ENCODE measurements at places on chromosomes 12 and 14.

DNA sequence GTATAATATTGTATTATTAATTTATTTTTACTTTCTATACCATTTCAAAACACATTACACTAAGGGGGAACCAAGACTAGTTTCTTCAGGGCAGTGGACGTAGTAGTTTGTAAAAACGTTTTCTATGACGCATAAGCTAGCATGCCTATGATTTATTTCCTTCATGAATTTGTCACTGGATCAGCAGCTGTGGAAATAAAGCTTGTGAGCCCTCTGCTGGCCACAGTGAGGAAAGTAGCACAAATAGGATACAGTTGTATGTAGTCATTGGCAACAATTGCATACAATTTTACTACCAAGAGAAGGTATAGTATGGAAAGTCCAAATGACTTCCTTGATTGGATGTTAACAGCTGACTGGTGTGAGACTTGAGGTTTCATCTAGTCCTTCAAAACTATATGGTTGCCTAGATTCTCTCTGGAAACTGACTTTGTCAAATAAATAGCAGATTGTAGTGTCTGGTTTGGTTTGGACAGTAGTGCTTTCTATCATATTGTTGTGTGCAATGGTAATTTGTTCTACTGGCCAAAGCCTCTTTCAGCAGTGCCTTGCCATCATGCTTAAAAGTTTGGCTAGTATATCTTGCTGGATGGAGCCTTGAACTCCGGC lies 24.3 kb upstream of the PLEKHD1 start:
- DNase-seq: peak; percentile 60

DNA sequence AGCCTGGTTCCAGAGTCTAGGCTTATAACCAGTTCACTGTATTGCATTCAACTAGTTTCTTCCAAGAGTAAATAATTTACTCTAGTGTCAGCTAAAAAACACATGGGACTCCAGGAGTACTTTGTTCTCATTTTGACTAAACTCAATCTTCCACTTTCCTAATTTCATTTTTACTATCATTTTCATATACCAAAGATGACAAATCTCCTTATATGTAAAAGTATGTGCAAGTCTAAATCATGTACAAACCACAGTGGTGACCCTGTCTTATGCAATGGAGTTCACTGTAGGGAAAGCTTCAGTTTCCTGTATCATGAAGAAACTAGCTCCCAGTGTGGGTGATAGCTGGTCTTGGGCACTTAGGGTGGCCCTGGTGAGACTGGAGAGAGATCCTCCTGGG lies 151.6 kb downstream of the HELB start:
- DNase-seq: no peak

GRCh38 chr14:51661504-51661903 lies 9.8 kb downstream of the FRMD6 start:
- DNase-seq: no peak

GRCh38 chr12:129379076-129379804 lies 524.6 kb downstream of the TMEM132D start:
- no peak for DNase-seq

DNA sequence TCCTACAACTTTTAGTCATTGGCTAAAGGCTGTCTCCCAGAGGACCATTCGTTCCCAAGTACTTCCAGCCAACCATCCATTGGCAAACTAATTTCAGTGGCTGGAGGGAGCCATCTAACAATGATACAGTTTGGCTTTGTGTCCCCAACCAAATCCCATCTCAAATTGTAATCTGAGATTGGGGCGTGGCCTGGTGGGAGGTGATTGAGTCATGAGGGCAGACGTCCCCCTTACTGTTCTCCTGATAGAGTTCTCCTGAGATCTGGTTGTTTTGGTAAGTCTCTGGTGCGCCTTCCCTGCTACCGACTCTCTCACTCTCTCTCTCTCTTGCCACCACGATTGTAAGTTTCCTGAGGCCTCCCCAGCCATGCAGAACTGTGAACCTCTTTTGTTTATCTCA lies 99.7 kb upstream of the FUT8 start:
- DNase-seq: no peak

DNA sequence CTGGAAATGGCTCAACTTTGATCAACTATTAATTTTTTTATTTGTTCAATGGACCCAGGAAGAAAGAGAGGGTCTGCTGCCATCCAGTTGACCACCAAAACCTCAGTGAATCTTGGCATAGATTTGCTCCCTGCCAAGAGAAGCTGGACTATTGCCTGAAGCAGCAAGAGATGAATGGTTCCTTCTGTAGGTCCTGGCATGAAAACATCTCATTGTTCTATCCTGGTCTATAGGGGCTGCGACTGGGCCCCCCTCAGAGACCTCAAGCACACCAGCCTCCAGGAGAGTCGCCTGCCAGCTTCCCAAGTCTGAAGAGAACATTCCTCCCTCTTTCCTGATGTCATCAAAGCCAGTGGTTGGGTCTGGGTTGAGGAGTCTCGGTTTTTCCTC lies 204.9 kb downstream of the TMX1 start:
- DNase-seq: no peak

GRCh38 chr14:61486930-61487495 lies 165.6 kb downstream of the PRKCH start:
- DNase-seq: no peak

DNA sequence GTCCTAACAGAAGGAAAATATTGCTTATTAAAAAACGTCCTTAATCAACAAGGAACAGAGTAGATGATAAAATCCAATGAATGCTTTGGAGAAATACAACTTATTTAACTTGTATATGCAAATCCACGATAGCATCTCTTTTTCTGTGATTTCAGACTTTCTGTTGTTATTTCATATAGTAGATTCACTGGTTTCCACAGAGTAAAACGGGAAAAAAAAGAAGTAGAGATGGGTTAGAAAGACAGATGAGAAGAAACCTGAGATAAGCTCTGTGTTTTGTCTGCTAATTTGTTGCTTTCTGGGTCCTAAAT lies 447.7 kb downstream of the RERGL start:
- no peak for DNase-seq

DNA sequence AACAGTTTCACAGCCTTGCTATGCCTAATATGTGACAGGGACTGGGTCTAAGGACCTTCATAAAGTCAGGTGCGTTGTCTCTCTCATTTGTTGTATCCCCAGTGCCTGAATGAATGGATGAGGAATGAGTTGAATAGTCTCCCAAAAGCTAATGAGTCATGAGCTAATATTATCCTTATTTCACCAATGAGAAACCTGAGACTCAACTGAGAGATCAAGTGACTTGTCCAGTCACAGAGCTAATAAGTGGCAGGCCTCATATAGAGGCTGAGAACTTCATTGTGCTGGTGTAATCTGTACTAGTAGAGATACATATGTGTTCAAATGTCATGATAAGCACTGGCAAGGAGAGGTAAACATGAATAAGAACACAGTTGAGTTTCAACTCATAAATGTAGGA lies 612.4 kb downstream of the NRXN3 start:
- DNase-seq: no peak

GRCh38 chr12:19186722-19187661 lies 57.5 kb downstream of the PLEKHA5 start:
- DNase-seq: no peak

- no peak for DNase-seq
Measured at GRCh38 chr12:53298164-53298563, 1.3 kb upstream of the MYG1 start.

- DNase-seq: no peak
Measured at GRCh38 chr14:90272523-90272922, 16.2 kb downstream of the PSMC1 start.

DNA sequence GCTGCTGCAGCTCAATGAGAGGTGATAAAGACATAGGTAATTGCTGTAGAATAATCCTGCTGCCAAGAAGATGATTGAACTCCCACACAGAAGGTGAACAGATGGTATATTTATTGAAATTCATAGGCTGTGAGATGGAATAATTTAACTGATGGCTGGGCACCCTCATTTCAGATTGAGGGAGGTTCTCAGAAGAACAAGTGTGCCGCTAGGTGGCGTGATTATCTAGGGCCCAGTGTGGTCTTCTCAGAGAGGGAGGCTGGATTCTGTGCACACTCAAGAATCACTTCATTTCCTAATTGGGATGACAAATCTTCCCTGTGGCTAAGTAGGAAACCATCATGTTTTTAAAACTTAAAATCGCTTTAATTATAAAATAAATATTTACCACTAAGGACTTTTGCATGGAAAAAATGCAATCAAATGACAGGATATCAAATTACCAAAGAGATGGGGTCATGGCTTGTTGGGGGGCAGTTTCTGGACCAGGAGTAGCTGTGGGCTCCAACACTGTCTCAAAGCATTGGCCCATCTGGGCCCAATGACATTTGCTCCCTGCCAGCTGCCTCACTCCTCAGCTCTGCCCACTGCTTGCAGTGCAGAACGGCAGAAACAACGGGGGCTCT lies 132.3 kb downstream of the SNAPC1 start:
- no peak for DNase-seq

- no peak for DNase-seq
Measured at GRCh38 chr12:108375986-108376663, 37.0 kb upstream of the CMKLR1 start.

- DNase-seq: no peak
Measured at GRCh38 chr12:92478692-92479091, 224.1 kb upstream of the PLEKHG7 start.

GRCh38 chr14:89198544-89199329 lies 218.3 kb downstream of the FOXN3 start:
- no peak for DNase-seq

- no peak for DNase-seq
Measured at GRCh38 chr12:116813271-116814041, 67.8 kb downstream of the HRK start.

DNA sequence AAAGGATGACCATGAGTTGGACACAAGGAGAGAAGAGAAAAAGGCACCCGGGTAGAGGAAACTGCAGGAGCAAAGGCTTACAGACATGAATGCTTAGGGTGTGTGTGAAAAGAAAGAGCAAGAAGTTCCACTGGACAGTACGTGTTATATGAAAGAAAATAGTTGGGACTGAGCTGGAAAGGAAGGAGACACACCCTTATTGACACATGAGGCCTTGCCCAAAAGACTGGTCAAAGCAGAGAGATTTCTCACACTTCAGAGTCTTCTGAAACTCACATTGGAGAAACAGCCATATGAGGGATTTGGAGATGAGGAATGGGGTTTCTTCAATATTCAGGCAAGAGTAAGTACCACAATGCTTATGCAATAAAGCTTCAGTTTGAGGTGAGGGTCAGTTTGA lies 56.0 kb downstream of the TTC9 start:
- no peak for DNase-seq

GRCh38 chr12:32292151-32292550 lies 107.2 kb upstream of the FGD4 start:
- DNase-seq: no peak

GRCh38 chr14:99757331-99758070 lies 35.7 kb upstream of the EML1 start:
- DNase-seq: no peak

GRCh38 chr12:125124320-125124966 lies 59.2 kb downstream of the AACS start:
- DNase-seq: no peak

GRCh38 chr12:108793756-108794441 lies 62.6 kb upstream of the CORO1C start:
- no peak for DNase-seq

DNA sequence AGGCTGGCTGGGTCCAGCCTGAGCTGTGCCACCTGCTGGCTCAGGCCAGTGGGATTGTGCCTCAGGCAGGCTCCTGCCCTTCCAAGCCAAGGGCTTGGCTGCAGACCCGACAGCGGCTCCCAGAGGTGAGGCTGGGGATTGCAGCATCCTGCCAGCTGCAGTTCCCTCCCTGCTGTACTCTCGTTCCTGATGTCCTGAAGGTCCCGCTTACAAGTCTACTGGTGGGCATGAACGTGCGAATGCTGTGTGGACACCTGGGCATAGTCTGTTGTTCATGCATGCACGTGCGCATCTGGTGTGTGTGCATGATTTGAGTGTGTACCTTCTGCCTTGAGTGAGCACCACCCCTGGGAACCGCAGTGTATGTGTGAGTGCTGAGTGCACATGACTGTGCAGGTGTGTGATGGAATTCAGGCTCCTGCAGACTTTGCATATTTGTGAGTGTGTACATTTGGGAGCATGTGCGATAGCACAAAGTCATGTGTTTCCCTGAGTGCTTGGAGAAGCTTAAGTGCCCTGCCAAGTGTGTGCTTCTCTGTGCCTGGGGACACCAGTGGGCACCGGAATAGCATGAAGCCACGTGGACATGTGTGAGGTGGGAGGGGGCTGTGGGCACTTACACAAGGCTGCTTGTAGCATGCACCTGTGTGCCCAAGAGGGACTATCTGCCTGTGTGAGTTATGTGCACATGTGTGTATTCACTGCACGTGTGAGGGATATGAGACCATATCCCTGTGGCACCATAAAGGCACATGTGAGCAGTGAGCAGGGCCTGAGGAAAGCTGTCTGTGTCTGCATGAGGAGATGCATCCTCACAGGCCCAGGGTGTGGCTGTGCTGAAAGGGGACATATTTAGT lies 19.3 kb upstream of the KRT7 start:
- no peak for DNase-seq

DNA sequence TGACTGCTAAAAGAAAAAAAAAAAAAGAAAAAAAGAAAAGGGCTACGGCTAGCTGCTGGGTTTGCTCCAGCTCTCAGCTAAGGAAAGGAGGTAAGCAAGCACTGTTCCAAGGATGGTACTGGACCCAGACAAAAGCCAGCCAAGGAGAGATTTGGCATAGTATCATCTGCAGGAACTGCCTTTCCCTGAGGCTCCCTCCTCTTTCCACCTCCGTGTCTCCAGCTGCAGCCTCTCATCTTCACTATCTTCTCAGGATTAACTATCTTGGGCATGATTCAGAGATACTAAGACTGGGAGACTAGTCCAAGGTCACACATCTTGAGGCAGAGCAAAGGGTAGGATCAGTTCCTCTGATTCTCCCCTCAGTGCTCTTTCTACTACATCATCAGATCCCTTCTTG lies 6.0 kb downstream of the KITLG start:
- DNase-seq: no peak

DNA sequence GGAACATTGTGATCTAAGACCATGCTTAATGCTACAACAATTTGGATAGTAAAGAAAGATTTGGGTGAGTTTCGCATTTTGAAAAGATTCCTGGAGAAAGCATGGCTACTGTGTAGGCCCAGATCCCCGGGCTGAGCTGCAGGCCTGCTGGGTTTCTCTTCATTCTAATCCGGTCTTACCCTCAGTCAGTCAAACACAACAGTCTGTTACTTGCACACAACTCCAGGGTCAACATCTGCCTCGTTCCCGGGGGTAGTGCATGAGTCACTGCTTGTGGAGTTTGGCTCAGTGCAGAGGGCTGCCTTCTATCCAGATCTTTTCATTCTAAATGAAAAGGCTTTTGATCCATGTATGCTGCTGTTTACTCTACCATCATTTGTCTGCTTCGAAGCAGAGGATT lies 60.4 kb upstream of the SEL1L start:
- no peak for DNase-seq

- no peak for DNase-seq
Measured at GRCh38 chr12:105040476-105040875, 43.8 kb downstream of the ALDH1L2 start.

Measured in T-helper 1 cell (primary cell).